ENCODE measurements at places on chromosomes 2 and 18.

GRCh38 chr2:197972061-197972460 lies 167.7 kb downstream of the PLCL1 start:
- no peak for DNase-seq

DNA sequence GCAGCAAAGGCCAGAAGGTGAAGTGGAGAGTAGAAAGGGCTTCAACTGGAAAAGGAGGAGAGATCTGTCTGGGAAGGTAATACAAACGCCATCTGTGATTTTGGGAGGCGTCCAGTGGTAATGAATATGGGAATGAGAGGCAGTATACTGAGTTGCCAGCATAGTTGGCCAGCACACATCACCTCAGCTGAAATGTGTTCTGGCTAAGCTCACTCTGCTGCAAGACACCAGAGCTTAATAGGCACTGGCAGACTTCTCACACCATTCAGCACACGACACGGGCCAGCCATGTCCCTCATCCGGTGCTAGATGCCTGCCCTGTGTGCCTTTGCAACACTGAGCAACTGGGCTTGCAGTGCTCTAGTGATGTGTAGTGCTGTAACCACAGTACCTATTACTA lies 277.1 kb downstream of the PIEZO2 start:
- DNase-seq: no peak

DNA sequence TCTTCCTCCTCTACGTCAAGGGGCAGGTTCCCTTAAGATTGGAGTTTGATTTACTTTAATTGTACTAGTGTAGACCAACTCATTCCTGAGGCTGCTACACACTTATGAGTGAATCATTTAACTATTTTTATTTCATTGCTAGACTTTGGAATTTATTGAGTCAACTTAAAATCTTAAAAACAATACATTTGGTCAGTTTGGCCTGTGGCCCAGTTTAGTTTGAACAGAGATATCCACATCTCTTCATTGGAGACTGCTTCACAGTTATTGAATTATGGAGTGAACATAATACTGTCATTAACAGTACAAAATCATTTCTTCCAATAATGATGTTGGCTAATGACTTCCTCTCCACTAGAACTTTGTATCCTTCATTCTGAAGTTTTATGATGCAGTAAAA lies 34.5 kb upstream of the STPG4 start:
- no peak for DNase-seq

DNA sequence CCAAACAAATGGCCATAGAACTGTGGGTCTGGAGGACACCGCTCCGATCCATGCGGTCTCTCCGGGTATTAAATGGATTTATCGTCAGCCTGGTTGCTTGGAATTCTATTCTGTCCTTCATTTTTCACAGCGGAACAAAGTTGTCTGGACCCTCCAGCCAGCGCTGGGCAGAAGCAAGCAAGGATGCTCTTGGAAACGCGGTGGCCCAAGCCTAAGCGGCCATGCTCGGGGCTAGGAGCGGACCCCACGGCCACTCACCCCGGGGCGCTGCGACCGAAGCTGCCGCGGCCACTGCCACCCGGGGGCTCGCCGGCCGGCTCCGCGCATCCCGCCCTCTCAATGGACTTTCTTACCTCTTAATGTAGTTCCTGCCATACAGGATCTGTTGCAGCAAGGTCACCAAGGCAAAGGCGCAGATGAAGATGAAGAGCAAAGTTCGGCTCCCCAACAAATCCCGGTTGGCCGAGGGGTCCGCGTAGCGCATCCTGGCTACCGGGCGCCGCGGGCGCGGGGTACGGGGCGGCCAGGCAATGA lies 761 bp downstream of the ST8SIA5 start:
- no peak for DNase-seq

- DNase-seq: no peak
Observed at GRCh38 chr2:217242947-217243346, 383.1 kb upstream of the TNP1 start.

DNA sequence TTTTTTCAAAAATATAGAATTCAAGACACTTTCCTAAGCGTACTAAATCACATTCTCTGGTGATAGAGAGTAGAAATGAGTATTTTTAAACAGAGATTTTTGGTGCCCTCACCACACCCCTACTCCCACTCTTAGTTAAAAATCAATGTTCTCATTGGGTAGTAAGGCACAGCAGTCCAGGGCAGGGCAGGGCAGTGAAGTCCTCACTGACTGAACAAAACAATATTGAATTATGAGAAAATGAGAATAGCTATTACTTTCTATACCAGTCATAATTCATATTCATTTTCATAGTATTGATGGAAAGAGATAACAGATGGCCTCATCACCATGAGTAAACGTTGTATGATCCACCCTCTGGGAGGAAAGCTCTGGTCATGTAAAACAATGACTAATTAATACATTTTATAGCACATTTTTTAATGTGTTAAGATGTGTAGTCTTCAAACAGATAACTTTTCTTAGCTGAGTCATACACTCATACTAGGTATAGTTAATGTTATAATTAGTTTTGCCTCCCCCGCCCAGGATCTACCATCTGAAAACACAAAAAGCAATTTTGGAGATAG lies 686.1 kb downstream of the KCNJ3 start:
- no peak for DNase-seq

DNA sequence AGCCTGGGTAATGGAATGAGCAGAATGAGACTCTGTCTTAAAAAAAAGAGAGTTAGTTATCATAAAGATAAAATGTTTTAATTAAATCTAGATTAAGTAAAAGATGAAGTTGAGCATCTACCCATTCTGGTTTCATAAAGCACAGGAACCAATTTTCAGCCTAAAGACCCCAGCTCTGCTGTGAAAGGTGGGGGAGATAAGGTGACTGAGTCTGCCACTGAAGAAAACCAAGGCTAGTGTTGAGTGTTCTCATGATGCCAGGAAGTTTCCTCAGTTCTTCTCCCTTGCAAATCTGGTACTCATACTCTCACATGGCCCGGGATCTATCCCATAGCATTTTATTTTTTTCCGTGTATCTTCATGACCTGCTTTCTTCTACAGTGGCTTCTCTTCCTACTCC lies 10.4 kb upstream of the CXCR4 start:
- DNase-seq: no peak

DNA sequence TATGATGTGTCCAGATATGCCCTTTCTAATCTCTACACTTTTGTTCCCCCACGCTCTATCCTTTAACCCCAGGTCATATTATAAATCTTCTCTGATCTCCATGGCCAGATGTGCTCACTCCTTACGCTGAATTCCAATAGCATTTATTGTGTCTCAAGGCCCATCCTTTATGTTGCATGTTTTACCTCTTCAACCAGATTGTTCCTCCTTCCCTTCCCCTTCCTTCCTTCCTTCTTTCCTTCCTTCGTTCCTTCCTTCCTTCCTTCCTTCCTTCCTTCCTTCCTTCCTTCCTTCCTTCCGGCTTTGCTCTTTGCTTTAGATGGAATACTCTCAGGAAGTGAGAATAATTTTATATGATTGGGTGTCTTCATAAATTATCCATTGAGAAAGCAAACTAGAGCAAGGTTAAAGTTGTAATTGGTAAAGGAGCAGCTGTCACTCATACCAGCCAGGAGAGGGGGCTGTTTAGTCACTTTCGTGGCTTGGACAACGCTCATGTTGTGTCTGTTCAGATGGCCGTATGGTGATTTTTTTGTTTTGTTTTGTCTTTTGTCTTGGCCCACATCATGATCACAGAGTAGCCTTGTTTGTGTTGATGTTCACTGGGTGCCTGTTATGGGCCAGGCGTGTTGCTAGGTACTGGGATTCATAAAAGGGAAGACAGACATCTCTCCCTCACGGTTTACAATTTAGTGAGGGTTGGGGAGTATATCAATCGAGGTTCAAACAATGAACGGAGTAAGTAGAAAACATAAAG lies 68.0 kb downstream of the DAW1 start:
- DNase-seq: peak; percentile 6

- DNase-seq: no peak
Observed at GRCh38 chr2:138421971-138422335, 79.6 kb upstream of the SPOPL start.

DNA sequence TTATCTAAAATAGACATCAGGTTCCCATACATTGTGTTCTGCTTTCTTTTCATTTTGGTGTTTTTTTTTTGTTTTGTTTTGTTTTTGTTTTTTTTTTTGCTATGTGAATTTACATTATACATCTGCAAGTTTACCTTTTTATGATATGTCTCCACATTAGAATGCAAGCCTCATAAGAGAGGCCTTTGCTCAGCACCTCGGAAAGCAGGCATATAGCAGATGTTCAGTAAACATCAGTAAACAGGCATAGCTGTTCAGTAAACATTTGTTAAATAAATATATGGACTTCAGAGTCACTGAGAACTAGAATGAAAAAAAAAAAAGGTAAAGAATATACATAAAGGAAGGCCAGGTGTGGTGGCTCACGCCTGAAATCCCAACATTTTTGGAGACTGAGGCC lies 405.3 kb downstream of the ERBB4 start:
- DNase-seq: no peak

DNA sequence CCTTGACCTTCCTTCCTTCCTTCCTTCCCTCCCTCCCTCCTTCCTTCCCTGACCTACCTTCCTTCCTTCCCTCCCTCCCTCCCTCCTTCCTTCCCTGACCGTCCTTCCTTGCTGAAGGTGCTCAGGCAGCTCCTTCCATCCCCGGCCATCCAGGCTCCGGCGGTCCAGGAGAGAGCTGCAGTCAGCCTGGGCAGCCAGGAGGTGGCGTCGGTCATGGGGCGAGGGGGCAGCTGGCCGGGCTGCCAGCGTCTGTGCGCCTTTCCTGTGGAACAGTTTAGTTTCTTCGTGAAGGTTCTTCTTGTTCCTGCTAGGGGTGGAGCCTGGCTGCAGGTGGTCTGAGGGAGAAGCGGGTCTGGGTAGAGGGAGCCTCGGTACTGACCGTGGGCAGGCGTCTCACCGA lies 15.7 kb downstream of the GPR35 start:
- DNase-seq: no peak
